ENCODE measurements at places on chromosomes 16 and 17. TPM values are rescaled to one million over a fixed set of nuclear protein-coding genes. Genes with fewer than 3 reads are reported as not detected.
A peak's percentile ranks its signal among the peaks of the same experiment; 100 is the strongest.

DNA sequence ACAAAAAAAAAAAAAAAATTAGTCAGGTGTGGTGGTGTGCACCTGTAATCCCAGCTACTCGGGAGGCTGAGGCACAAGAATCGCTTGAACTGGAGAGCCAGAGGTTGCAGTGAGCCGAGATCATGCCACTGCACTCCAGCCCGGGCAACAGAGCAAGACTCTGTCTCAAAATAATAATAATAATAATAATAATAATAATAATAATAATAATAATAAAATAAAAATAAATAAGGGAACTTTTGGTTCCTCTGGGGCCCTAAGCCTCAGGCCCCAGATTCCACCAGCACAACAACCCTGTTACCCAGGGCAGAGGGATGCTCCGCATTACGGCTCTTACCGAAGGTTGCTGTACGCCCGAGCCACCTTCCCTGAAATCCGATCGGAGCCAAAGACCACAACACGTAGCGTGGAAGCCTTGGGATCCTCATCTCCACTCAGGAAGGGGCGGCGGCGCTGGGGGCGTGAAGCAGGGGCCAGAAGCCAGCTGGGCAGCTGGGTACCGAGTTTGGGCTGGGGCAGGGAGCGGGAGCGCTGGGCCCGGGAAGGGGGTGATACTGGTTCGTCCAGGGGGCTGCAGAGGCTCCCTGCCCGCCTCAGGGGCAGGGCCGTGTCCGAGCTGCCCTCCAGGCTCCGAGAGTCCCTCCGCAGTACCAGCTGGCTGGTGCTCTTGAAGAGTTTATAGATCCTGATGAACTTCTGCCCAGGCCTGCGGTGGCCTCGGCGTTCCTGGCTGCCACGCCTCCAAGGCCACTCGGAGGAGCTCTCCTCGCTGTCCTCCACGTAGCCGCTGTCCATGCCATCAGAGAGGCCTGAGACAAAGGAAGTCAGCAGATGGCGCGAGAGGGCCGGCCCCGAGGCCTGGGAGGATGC, 20.6 kb upstream of the PIK3R6 start:
- H3K36me3 ChIP-seq, result no peaks in the 10 kb centered on the region
- no peaks in the 10 kb centered on the region for H3K27me3 ChIP-seq
- H3K27ac ChIP-seq, result no peak overlapping the region
- peak; percentile 99 for DNase-seq
- no peaks in the 10 kb centered on the region for H3K4me1 ChIP-seq

- no peaks in the 10 kb centered on the region for H3K36me3 ChIP-seq
- no peaks in the 10 kb centered on the region for H3K4me1 ChIP-seq
- H3K27me3 ChIP-seq, result no peaks in the 10 kb centered on the region
- no peak overlapping the region for H3K27ac ChIP-seq
- DNase-seq, result no peak
Observed at GRCh38 chr16:85266857-85267256, 154.6 kb upstream of the CIBAR2 start.

GRCh38 chr17:82949984-82950383, 110.2 kb upstream of the ZNF750 start:
- H3K4me3 ChIP-seq, result peak overlapping the region; percentile 53
- H3K27me3 ChIP-seq, result no peaks in the 10 kb centered on the region
- no peak for DNase-seq
- no peak overlapping the region for H3K27ac ChIP-seq
- peaks cover 26% of the 10 kb centered on the region for H3K36me3 ChIP-seq

Gene ZFP3
- total RNA-seq, result 1.0 TPM

Gene NACA2
- total RNA-seq, result not detected

Data from endodermal cell (in vitro differentiated cells).